ENCODE measurements at places on chromosomes 3 and 15.
A peak's percentile ranks its signal among the peaks of the same experiment; 100 is the strongest.

DNA sequence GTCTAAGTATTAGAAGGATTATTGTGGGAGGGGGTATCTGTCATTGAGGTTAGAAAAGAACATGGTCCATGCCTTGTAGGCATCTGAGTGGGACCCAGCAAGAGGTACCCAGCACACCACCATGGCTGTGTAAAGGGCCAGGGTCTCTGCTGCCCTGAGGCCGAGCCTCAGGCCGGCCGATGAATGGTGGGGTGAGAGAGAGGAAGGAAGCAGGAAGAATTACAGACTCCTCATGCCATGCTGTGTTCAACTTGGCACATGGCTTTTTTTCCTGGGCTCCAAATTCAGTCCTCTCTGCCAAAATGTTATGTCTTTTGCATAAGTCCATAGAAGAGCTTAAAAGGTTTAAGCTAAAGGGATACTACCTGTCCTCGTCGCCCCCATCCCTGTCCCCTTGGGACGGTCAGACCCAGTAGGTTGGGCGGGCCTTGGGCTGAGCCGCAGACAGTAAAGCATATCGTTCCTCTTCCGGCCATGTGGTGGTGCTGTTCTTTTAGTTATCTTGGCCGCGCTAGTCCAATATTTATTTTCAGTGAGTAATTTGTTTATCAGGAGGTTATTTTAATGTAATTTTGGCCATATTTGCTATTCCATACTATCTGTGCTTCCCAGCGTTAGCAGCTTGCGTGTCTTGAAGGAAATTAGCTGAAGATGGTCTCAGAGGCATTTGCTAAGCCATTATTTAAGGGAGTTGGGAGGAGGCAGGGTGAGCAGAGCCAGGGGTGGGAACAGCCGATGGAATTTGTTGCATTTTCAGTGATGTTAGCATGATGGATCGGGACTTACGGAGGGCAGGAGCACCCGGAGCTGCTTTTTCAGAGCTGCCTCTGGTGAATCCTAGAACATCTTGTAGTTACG, 152.4 kb downstream of the AGBL1 start:
- no peak for DNase-seq

DNA sequence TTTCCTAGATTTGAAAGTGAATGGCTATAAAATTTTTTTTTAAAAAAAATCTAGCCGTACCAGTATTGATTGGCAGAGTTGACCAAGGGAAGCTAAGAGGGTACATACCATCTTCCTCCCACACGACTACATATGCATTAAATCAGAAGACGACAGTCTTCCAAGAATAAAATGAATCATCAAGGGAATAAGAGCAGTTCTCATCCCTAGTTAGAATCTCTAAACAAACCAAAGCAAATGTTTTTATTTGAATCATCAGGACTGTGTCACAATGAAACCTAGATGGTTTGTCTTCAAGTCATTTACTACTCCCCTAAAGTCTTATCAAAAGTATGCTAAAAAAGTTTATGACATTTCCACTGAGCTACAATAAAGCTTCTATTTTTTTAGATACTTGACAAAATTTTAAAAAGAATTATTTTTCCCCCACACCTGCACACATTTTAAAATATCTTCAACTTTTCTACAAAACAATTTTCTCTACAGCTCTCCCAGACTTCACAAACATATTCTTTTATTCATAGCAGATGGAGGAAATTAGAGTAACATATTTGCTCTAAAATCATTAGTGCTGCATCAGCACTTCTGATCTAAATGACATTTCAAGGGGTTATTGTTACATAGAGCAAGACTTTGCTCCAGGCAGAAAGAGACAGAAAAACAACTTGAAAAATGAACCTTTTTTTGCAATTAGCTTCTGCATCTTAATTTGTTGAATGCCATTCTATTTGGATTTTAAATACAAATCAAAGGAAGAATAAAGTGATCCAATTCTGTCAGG, 547.1 kb downstream of the FHIT start:
- no peak for DNase-seq

- DNase-seq: no peak
Observed at GRCh38 chr15:63930034-63930433, 96.3 kb upstream of the HERC1 start.

DNA sequence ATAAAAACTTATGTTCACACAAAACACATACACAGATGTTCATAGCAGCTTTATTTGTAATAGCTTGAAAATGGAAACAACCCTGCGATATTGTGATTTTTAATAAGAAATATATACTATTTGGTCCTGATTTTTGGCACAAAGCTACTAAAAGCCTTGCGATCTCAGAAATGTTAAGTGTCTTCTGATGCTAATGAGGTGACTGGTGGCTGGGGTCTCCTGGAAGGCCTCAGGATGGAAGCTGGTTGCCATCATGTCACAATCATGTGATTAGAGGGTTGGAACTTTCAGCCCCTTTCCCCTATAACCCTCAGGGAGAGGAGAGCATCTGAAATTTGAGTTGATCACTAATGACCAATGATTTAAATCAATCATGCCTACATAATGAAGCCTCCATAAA, 278.4 kb upstream of the UBE2E1 start:
- no peak for DNase-seq

DNA sequence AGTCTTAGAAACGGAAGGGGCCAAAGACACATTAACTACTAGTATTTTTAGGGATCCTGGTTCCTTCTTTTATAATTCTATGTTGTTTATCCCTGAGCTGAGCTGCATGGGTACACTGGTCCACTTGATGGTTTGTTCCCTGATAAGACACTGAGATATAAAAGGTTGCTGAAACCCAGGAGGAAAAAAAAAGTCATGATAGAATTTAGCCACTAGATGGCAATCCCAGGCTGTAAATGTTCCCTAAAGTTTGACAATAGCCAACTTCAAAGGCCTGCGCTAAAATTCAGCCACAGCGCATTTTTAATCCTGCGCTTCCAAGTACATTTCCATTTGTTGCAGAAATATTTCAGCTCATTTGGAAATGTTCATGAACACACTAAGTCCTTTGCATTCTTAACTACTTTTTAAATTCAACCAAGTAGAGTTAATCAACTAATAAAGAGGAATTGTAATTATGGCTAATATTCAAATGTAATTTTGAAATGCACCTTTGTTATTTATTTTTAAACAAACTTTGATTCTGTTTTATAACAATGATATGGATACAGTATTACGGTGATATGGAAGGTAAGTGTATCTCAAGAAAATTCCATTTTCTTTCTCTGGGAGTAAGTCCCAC, 249.3 kb upstream of the FEZF2 start:
- peak; percentile 3 for DNase-seq

- no peak for DNase-seq
Observed at GRCh38 chr3:43580181-43580580, 41.6 kb downstream of the ANO10 start.

GRCh38 chr15:34708422-34708821, 46.4 kb downstream of the GJD2 start:
- no peak for DNase-seq

DNA sequence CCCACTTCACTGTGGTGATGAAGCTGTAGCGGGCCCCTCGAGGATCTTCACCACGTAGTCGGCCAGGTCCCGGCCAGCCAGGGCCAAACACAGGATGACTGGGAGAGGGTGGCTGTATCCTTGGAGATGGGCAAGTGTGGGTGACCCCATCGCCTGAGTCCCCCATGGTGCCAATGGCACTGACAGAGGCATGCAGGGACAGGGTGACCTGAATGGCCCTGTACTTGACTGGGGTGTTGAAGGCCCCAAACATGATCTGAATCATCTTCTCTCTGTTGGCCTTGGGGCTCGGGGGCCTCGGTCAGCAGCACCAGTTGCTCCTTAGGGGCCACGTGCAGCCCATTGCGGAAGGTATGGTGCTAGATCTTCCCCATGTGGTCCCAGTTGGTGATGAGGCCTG, 17.1 kb upstream of the AP3B2 start:
- no peak for DNase-seq

DNA sequence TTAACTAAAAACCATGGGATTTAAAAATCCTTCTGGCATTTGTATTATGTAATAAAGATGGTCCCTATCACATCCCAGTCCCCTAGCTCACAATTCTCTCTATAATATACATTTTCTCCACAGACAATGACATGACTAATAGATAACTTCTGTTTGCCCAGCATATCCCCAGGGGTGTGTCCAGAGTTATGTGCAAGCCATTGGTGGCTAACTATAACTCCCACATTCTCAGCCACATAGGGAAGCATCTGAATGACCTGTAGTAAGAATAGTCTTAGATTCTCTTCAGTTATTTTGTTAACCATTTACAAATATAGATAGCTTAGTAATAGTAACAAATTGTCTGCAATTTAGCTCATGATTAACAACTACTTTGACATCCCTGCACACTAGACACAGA, 52.2 kb upstream of the RBSN start:
- no peak for DNase-seq
